ENCODE measurements at places on chromosomes 2 and 18.

DNA sequence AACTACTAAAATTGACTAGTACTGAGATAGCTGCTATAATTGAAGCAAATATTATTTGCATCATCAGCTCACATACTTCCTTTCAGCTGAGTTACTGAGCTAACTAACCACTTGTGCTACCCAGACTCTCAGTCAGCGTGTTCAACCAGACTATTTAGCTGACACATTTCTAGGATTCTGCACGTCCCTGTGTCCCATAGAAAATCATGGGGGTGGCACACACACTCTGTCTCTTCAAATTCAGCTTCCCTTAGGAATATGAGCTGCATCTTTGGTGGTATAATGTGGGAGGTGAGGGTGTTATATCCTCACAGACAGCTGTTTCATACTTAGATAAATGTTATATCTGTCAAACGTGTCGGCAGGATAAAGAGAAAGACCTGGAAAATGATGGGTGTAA is 424.0 kb downstream of the CDH2 start:
- DNase-seq: no peak

GRCh38 chr18:8982416-8983183 is 119.9 kb upstream of the NDUFV2 start:
- DNase-seq: peak; percentile 81

DNA sequence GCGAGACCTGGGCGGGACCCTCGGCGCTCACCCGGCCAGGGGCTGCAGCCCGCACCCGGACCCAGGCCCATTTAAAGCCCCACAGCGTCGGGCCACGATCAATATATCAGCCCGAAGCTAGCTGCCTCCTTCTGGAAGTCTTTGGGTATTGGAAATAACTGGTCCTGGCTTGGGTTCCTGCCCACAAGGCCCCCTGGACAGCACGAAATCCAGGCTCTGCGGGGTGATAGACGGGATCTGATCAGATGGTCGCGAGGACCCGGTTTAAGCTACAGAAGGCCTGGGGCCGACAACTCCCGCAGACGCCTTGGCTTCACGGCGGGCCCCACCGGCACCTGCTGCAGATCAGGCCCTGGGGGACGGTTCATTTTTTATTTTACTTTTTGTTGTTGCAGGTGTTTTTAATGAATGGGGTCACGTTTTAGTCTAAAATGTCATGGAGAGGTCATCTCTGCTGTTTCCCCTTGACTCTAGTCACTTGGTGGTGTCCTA is 362 bp upstream of the PSTPIP2 start:
- no peak for DNase-seq

DNA sequence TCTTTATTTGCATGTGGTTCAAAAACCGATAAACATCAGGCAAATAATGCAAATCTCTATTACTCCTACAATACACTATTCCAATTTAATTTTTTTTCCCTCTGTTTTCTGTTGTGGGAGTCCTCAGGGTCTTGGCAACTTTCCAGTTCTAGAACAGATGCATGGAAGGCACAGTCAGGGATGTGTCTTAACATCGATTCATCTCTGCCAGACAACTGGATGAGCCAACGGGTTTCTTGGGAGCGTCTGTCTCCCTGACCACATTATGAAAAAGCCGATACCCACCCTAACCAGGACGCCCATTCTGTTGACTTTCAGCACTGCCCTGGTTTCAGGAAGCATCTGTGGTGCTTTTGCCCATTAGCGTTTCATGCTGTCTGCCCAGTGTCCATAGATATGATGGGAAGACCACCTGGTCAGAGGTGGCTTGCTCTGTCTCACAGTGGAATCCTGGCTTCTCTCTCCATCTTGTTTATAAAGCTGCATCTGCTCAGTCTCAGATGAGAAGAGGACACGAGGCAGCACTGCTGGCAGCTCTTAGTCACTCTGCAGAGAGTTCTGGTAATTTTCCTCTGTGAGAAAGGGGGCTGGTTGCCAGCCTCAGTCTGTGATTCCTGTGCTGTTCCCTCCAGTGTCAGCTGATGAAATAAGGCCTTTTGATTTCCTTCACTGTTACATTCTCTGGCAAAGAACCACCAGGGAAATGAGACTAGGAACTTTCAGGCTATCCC is 57.9 kb upstream of the KCNE4 start:
- DNase-seq: peak; percentile 97

- DNase-seq: no peak
Measured at GRCh38 chr2:171327043-171327496, 106.7 kb downstream of the METTL8 start.

Data from fibroblast of skin of left biceps (primary cell).